ENCODE measurements at places on chromosomes 11 and 22.

DNA sequence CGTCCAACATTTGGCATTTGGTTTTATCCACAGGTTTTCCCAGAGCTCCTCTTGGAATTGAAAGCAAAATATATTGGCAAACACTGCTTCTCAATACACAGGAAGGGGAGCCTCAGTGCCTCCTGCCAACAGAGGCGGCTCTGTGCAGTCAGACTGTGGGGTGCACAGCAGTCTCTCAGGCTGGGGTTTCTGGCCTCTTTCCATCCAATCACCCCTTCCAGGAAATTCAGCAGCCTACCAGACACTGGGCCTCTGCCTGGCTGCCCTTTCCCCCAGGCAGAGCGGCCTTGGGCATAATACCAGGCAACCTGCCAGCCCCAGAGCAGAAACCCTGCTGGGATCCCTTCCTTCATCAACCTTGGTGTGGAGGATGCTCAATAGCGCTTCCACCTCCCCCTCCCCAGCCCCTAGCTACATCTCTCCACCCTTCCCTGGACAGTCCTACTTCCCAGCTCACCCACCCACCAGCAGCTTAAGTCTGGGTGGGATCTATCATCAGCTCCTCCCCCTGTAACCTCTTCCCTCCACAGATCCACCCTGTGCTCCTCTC is 17.8 kb upstream of the RAPSN start:
- DNase-seq, result peak; percentile 62

DNA sequence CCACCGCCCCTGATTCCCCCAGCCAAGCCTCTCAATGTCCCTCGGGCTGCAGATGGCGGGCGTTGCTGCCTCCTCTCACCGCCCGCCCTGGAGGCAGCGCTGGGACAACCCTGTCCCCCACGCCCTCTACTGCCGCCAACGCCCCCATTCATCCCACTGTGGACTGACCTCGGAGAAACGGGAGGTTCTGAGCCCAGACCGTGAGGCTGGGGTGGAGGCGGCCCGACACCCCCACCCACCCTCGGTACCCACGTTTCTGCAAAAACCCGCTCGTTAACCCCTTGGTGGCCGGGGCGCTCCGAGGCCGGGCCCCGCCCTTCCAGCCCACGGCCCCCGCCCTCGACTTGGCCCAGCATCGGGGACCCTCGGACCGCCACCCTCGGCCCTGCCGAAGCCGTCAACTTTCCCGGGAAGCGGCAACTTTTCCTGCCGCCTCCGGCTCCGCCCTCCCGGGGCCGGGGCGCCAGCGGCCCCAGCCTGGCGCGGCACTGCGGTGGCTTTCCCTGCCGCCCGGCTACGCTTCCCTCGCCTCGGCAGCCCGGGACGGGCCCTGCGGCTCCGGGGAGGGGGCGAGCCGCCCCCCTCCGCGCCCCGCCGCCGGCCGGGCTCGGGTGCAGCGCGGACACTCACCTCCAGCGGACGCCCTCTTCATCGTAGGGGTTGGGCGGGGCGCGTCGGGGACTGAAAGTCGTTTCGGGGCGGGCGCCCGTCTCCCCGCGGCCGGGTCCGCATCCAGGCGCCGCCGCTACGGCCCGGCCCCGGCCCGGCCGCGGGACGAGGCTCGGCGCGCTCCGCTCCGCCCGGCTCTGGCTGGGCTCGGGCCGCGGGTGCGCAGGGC is 458 bp downstream of the RTN4R start:
- DNase-seq, result no peak

- DNase-seq, result peak; percentile 93
Measured at GRCh38 chr11:47071791-47072261, 104.9 kb downstream of the ARFGAP2 start.

GRCh38 chr11:68189082-68189481 is 24.0 kb downstream of the KMT5B start:
- no peak for DNase-seq

DNA sequence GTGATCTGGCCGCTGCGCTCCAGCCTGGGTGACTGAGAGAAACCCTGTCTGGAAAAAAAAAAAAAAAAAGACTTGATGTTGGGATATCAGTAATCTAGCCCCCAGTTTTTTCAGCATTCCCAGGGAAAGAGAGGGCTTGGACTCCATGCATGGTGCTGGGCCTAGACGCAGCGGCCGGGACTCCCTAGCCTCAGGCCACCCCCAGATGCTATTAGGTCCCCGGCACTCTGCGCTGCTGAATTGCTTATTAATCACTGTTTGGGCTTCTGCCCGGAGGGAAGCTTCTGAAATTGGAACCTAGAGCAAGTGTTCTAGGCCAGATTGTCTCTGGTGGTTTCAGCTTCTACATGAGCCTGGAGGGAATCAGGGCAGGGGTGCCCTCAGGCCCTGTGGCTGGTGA is 39.0 kb downstream of the SLCO2B1 start:
- no peak for DNase-seq

GRCh38 chr11:761526-762108 is 14.4 kb downstream of the TALDO1 start:
- DNase-seq, result no peak
